A549 treated with Mapracorat at 1 μM for 4 hours (cell line): ENCODE measurements at places on chromosomes 16 and 17. TPM values are rescaled to one million over a fixed set of nuclear protein-coding genes. Genes with fewer than 3 reads are reported as not detected.

The ZNF385C gene
- total RNA-seq = 0.15 to 0.29 TPM (median 0.16 TPM) in 5 replicates

The MAP3K3 gene
- 14.1 to 18.4 TPM (median 17.2 TPM) in 5 replicates for total RNA-seq

The KRTAP1-1 gene
- not detected in 5 replicates for total RNA-seq

The FXR2 gene
- total RNA-seq = 51.9 to 59.1 TPM (median 57.7 TPM) in 5 replicates

The TMEM256 gene
- total RNA-seq = 203 to 237 TPM (median 220 TPM) in 5 replicates

The KRT12 gene
- total RNA-seq = not detected in 5 replicates

The RNF135 gene
- total RNA-seq = 22.5 to 25.6 TPM (median 23.4 TPM) in 5 replicates

The IRX5 gene
- total RNA-seq = 1.6 to 2.3 TPM (median 2.0 TPM) in 5 replicates

The KRT31 gene
- not detected in 5 replicates for total RNA-seq

The TMEM88 gene
- total RNA-seq = 0.33 to 1.1 TPM (median 0.63 TPM) in 5 replicates

The CNGB1 gene
- 0.05 to 0.49 TPM (median 0.08 TPM) in 5 replicates for total RNA-seq

The B3GNT9 gene
- total RNA-seq = 7.4 to 10.0 TPM (median 9.2 TPM) in 5 replicates

The SP6 gene
- 3.9 to 5.4 TPM (median 4.4 TPM) in 5 replicates for total RNA-seq

The CCL11 gene
- not detected in 5 replicates for total RNA-seq

The ZNF768 gene
- total RNA-seq = 37.5 to 47.8 TPM (median 45.5 TPM) in 5 replicates

The LRRC75A gene
- total RNA-seq = 0.93 to 1.3 TPM (median 1.1 TPM) in 5 replicates
